ENCODE measurements at places on chromosomes 6 and 20.
A peak's percentile ranks its signal among the peaks of the same experiment; 100 is the strongest.

DNA sequence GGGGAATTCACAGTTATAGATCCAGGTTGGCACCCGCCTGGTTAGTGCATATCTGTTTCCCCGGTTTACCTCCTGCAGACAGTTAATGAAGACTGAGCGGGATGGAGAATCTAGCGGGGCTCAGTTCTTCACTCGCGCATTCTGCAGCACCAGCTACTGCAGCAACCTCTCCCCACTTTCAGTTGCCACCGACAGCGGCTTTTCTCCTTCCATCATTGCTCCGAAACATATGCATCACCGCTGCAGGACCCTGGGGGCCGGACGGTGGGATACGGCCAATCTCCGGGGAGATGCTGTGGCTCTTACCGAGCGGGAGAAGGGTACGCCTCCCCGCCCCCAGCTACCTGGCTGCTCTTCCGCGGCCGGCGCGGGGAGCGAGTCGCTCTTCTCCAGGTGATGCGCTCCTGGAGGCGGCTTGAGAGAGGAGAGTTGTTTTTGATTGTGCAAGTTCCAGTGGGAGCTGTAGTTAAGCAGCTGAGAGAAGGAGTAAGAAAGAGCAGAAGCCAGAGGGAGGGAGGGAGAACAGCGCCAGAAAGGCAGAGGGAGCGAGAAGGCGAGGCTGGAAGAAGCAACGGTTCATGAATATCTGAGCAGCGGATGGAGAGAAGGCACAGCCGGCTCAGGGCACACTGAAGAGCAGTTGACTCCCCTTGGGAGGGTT is at the start of gene SGK1:
TSS of gene SGK1 (minus strand) at position 642 of the 661 bp plus-strand sequence. CDS start 652 bp downstream, outside the sequence.
- peak; percentile 8 for DNase-seq

DNA sequence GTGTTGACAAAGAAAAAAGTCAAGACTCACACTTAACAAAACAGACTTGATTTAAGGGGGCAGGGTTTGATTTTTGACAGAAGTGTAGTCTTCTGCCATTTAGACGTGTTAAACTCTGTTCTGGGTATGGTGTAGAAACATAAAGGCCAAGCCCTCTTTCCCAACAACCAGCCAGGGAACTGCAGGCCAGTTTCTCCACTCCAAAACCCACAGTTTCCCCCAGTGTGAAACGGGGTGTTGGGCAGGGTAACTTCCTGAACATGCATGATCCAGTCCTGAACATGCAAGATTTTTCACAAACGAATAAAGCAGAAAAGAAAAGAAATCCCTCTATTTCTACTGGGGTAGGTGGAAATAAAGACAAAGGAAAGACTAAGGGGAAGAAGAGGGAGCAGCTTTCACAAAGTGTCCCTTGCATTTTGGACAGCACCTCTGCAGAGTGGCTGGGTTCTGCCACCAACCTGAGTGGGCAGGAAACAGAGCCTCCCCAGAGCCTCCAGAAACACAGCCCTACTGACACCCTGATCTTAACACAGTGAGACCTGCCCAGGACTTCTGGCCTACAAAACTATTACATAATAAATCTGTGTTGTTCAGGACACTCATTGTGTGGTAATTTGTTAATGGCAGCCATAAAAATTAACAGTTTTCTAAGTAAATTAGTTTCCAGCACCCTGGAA is 7.5 kb downstream of the APMAP start:
- no peak for DNase-seq

- DNase-seq = no peak
Observed at GRCh38 chr6:33066917-33067521, 6.4 kb downstream of the HLA-DPA1 start.

GRCh38 chr6:134373282-134373922 is 55.5 kb upstream of the SGK1 start:
- DNase-seq = no peak

GRCh38 chr6:19535351-19535750 is 301.8 kb upstream of the ID4 start:
- no peak for DNase-seq
